ENCODE measurements at places on chromosomes 7 and 10.
A peak's percentile ranks its signal among the peaks of the same experiment; 100 is the strongest.

DNA sequence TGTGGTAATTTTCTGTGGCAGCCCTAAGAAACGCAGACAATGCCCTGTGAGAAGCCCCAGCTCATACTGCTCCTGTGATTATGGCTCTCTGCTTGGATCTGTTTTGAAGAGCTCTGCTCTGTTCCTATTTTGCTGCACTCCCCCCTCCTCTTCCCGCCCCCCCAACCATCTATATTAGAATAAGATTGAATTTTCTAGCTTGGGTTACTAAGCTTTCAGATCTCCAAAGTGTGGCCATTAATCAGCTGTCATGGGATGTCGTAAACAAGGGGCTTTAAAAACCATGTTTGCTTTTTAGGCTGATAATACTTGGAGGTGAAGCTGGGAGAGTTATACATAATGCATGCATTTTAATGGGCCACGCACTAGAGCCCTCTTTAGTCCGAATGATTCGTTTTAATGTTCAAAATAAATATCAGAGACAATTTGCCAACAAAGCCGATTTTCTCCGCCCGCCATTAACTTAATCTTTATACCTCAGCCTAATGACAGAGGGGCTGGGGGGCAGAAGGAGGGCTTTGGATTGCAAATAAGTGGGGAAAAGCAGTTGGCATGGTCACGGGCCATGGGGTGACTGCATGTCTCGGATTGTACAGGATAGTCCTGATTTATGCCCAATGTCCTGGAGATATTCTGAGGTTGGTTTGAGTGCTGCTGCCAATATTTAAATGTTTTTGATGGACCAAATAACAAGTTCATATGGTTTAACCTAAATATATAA is 165.5 kb downstream of the RPS24 start:
- no peak for DNase-seq

GRCh38 chr7:45359776-45360175 is 202.2 kb downstream of the RAMP3 start:
- DNase-seq: no peak

DNA sequence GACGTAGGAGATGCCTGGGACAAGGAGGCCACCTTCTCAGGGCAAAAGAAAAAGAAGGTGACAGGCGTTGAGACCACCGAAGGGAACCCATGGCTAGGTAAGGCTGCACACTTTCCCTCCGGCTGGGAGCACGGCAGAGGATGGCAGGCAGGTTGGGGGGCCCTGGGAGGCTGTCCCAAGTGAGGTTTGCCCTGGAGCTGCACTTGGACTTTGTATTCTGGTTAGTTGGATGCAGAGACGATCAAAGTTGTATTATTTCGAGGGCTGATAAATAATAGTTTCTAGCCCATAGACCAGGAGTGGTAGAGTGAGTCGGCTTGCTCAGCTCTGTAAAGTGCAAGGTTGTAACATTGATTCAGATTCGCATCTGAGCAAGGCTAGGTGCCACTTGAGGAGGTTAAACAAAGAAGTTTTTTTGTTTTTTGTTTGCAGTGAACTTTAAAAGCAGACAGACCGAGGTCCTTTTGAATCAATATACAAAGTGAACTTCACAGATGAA is 608 bp downstream of the ENTPD7 start:
- peak; percentile 16 for DNase-seq

DNA sequence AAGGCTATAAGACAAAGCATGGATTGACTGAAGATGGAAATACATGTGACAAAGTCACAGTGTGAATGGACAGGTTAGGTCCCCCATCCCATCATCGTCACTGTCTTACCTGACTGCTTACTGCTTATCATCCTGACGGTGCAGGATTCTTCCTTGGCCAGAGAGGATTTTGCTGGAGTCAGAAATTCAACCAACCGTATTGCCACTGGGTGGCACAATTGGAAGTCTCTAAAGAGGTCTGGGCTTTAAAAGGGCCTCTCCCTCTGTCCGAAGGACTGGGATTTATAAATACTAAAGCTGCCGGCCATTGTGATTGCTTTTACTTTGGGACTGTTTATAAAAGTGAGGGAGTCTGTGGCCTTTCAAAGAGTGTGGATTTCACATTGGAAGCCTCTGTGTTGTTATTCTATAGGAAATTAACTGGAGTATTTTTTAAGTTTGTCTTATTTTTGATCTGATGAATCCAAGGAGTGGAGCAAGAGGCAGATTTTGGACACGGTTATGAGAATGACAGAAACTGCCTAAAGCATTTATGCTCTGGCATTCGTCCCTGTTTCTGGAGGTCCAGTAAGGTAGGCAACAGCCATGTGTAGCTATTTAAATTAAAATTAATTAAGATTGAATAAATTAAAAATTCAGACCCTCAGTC is 113.3 kb upstream of the CREB5 start:
- DNase-seq: no peak

- no peak for DNase-seq
These were observed 35.0 kb upstream of the EIF4H start for GRCh38 chr7:74138945-74139843.

- no peak for DNase-seq
These were observed 235.2 kb downstream of the WDR37 start for GRCh38 chr10:1291178-1292090.

DNA sequence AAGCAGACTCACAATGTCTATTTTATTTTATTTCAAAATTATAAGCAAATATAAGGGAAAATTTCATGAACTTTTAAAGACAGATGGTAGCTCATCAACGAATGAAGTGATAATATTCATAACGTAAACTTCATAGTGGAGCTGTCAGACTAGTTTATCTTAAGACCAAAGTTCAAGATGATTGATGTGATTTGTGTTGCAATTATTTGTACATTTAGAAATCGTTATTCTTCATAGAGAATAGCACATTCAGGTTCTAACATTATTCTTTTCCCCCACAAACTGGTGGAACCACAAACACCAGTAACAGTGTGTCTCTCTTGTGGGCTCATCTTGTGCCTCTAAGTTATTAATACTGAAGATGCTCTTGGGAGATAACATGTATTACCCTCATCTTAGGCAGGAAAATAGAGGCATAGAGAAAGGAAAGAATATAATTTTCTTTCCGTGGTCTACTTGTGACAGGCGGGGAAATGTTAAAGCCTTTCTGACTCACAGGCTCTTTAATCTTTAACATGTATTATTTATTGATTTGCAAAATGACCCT is 37.0 kb downstream of the CCSER2 start:
- DNase-seq: no peak

DNA sequence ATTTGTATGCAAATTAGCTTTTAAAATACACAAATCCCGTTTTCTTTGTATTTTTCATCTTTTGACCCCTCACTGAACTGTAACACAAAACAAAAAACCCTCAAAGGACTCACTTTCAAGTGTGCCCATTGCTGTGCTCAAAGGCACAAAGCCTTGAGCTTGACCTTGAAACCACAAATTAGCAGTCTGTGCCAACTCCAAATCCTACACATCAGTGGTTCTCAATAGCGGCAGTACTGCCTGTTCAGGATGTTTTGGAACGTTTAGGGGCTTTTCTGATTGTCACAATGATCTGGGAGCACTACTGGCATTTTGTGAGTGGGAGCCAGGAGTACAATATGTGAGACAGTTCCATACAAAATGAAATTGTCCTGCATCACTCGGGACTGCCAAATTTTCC is 55.5 kb downstream of the KDM7A start:
- DNase-seq: no peak

- peak; percentile 7 for DNase-seq
These were observed 44.9 kb downstream of the BAMBI start for GRCh38 chr10:28722065-28722803.

DNA sequence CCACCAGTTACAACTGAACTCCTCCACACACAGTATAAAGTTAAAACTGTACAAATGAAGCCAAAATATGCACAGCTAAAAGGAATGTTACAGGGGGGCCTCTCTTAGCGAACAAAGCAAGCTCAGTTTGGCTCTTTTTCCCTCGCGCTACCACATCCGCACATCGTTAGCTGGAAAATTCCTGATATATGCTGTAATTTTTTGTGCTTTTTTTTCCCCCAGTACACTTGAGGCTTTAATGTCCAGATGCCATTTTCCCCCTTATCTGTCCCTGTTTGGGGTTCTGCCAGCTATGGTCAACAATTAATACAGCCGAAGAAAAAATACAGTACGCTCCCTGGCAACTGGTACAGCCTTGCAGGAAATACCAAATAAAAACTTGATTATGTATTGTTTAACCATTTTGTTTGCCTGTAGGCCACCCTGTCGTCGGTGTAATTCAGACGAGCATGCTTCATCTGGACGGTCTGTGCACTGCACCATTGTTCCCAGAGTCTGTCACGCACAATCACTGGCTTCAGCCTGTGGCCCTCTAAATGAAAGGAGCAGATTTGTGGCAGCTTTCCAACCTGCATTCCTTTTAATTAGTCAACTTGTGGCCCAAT is 108.1 kb upstream of the FAM133B start:
- DNase-seq: peak; percentile 25

GRCh38 chr10:52383088-52383487 is 69.0 kb downstream of the DKK1 start:
- DNase-seq: no peak

DNA sequence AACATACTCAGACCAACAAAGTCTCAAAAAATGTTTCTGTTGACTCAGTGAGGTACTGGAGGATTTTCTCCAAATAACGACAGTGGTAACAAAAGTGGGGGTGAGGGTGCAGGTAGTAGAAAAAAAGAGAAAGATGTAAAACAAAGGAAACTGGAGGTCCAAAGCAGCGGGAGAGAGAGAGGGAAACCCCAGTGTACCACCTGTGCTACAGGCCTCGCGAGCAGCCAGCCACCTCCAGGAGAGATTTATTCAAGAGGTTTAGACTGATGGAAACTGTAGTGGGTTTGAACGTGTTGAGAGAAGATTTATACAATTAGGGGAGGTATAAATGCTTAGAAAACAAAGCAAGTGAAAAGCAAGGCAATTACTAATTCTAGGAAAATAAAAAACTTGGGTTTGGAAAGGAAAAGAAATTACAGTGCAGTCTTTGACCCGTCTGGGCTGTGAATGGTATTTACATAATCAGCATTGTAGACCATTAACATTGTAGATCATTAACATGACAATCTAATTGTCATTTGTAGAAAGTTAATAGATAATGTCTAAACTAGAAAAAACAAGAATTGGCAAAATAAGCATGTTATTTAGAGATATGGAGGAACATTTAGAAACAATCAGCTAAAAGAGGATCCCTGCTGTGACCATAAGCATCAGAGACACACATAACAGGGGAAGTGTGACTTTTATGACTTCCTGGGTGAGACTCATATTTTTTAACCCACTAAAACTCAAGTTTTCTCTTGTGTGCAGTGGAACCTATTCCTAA is 180.0 kb downstream of the RELN start:
- DNase-seq: no peak

DNA sequence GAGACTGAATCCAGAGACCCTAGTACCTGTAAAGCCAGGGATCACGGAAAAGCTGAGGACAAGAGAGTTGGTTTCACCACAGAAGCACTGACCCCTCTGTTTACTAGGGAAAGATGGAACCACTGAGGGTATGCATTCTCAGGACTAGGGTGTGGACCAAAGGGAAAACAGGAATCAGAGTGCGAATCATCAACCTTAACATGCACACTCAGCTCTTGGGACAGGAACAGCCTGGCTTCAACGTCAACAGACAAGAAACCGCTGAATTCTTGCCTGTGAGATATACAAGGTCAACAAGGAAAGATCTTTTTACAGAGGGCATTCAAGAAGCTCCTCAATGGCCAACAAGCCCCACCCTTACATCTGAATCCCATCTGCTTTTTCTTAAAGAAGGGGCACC is 14.9 kb downstream of the TNRC18 start:
- no peak for DNase-seq

DNA sequence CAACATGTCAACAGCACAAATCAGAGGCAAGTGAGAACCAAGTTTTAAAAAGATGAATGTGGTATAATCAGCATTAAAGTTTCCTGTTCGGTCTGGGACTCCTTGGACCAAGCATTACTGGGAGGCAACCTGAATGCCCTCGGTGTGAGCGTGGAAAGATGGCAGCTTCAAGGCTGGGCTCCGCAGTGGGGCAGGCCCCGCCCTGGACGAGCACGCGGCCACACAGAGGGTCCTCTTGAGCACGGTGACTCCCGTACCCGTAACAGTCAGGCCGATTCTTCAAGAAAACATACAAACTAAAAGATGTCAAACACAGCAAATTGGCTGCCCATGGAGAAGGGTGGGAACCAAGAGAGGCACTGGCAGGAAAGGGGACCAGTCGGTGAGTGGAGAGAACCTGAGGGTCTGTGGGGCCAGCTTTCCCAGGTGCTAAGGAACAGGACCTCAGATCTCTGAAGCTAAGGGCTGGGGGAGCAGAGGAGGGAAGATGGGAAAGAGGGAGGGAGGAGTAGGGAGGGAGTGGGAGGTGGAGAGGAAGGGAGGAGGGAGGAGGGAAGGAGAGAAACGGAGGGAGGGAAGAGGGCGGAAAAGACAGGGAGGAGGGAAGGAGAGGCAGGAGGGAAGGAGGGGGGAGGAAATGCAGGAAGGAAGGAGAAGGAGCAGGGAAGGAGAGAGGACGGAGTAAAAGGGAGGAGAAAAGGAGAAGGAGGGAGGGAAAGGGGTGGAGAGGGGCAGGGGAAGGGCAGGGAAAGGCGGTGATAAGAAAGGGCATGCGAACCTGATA is 71.2 kb upstream of the FAM20C start:
- DNase-seq: no peak

DNA sequence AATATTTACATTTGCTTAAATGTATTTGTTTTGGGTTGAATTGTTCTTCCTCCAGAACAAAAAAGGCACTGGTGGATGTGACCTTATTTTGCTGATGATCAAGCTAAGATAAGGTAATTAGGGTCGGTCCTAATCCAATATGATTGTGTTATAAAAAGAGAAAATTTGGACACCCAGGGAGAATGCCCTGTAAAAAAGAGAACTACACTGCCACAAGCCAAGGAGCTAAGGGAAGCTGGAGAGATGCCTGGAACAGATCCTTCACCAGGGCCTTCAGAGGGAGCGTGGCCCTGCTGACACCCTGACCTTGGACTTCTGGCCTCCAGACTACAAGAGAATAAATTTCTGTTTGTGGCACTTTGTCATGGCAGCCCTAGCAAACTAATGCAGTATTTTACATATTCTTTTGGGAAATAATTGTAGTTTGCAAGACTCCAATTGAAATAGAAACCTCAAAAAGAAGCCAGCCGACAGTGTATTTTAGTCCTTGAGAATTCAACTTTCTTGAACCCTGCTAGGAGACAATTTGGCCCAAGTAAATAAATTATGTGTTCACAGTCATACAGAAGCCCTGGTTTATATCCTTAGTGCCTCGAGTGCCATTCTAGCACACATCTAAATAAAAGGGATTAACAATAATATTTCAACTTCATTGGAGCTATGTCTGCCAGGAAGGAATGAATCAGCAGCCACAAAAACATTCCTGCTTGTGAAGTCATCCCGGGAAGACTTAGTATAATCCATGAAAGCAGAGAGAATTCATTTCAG is 164.6 kb downstream of the PKD1L1 start:
- no peak for DNase-seq

GRCh38 chr7:120131096-120131839 is 141.7 kb upstream of the KCND2 start:
- no peak for DNase-seq
